NCI-H2227 treated with DMSO at 0.1 percent for 48 hours (cell line): ENCODE measurements at places on chromosomes 16 and 17.

DNA sequence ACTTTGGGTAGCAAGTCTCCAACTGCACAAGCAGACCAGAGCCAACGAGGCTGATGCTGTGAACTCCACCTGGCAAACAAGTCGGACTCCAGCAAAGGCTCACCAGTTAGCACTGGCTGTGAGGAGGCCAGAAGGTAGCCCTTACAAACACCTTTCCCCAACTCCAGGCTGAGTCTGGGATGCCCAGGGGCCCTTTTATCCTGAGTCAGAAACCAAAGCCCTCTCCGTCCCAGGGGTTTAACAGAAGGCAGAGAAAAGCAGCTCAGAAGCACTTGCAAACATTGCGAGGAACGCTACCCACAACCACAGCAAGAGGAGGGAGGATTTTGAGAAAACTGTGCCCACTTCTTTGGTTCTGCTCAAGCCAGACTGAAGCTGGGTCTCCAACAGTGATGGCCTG lies 25.0 kb downstream of the CUEDC1 start:
- DNase-seq, result no peak

- no peak for DNase-seq
Observed at GRCh38 chr16:1534021-1535020, 855 bp downstream of the TMEM204 start.

DNA sequence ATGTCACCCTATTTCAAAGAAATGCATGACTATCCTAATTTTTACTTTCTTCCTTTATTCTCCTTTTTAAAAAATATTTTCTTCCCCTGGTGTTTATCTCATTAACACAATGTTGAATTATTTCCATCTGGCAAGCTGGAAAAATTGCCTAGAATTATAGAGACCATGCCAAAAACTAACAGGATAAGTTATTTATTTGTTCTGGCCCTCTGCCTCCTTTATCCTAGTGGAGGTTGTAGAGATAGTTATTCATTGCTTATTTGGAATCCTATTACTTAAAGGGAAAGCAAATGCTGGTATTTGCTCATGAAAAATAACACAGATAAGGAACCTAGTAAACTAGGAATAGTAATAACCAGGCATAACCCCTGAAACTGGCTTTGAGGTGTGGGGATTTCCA lies 684.9 kb upstream of the KIF2B start:
- no peak for DNase-seq

DNA sequence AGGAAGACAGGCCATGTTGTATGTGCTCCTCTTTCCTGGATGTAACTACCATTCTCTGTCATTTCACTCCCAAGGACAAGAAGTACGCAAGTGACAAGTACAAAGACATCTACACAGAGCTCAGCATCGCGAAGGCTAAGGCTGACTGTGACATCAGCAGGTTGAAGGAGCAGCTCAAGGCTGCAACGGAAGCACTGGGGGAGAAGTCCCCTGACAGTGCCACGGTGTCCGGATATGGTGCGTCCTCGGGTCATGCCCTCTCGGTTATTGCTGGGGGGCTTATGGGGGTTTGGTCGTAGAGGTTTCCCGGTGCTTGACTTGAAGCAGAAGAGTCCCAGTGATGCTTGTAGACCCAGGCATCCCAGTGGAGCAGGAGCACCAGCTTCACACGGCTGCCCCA lies 29.0 kb downstream of the PLD6 start:
- no peak for DNase-seq

GRCh38 chr16:57770361-57770760 lies 31.9 kb downstream of the KIFC3 start:
- no peak for DNase-seq

DNA sequence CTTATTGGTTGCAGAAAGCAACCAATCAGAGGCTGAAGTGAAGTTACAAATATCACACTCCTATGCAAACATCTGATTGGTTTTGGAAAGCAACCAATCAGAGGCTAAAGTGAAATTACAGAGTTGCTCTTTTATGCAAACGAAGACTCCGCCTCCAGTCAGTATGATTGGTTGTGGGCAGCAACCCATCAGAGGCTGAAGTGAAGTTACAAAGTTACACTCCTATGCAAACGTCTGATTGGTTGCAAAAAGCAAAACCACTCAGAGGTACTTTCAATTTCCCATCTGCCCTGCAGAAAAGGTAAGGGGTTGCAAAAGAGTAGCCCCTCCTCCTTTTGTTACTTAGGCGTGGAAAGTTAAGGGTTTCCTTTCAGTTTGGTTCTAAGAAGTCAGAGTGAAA lies 697.3 kb downstream of the MAF start:
- DNase-seq, result no peak

DNA sequence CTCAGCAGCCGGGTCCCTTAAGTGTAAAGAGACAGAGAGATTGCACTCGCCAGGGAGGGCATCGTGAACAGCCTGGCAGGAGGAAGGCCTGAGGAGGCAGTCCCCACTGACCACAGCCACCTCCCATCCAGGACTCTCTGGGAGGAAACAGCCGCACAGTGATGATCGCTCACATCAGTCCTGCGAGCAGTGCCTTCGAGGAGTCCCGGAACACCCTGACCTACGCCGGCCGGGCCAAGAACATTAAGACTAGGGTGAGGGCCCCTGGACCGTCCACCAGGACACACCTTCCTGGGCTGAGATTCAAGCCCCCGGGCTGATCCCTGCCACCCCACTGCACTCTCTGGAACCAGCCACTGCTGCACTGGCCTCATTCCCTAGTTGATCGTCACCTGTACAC lies 14.0 kb downstream of the BTBD17 start:
- no peak for DNase-seq

DNA sequence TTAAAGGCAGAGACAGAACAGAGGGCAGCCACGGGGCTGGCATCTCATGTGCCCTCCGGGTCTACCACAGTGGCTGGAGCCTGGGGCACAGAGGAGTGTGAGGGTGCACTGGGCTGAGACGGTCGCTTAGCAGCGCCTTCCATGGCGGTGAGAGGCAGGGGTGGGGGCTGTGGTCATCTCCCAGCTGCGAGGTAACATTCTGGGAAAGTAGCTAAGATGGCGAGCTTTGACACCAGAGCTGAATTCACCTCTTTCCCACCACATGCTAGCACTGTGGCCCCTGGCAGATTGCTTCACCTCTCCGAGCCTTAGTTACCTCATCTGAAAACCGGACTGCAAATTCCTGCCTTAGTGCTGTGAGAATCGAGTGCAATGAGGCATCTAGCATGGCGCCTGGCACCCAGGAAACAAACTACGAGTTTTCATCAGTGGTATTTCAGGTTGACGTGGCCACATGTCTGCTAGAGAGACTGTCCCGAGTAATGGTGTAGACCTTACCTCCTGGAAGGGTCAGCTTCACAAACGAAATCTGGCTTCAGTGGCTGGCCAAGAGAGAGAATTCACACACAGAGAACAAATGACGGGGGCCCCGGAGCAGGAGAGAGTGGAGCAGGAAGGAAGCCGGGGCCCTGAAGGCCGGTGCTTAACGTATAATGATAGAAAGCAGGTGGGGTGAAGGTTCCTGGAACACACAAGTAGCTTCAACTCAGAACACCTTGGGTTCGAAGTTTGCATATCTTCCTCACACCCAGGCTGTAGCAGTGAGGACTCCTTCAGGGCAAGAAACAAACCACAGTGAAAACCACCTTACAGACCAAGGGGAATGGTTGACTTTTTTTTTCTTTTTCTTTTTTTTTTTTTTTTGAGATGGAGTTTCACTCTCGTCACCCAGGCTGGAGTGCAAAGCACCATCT lies 63.9 kb upstream of the RPH3AL start:
- DNase-seq, result no peak

GRCh38 chr17:39621523-39622379 lies 5.0 kb upstream of the PPP1R1B start:
- peak; percentile 85 for DNase-seq

- DNase-seq, result no peak
Observed at GRCh38 chr16:49776085-49776595, 79.8 kb downstream of the ZNF423 start.

DNA sequence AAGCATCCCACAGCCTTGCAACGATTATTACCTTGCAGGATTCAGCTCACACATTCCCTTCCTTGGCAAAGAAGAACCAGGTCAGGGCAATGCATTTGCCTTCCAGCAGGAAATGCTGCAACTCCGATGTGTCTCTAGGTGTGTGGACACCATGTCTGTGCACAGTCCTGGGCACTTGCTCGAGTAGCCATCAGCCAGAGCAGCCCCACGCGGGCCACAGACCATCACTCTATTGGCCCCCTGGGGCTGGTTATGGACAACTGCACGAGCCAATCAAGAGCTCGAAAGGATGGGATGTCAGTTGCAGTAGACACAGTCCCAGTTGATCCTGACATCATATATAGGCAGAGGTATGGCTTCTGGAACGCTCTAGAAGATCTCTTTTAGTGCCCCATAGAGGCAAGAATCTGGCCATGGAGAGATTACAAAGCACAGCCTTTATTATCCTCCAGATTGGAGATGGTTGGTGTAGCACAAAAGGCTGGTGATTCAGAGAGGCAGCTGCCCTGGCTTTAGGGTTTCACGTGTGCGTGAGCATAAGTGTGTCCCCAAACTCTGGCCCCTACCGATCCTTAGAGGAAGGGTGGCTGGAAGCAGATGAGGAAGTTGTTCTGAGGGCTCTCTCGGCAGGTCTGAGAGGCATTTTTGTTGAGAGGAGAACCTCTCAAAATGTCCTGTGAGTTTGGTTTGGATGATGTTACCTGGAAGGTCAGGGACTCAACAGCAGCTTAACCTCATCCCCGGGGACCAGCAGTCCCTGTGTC lies 403.8 kb downstream of the SEC14L1 start:
- DNase-seq, result no peak

- no peak for DNase-seq
Observed at GRCh38 chr17:68443972-68444464, 13.3 kb downstream of the WIPI1 start.

- no peak for DNase-seq
Observed at GRCh38 chr16:19884611-19885450, at the start of gene GPRC5B. Gene GPRC5B, minus strand, starts transcription at chr16:19884848. Its CDS starts 12,003 bp downstream, at chr16:19872845.

- no peak for DNase-seq
Observed at GRCh38 chr16:16041196-16041892, 91.9 kb downstream of the ABCC1 start.

GRCh38 chr17:7853691-7854038 lies 1.2 kb upstream of the TMEM88 start:
- no peak for DNase-seq

- no peak for DNase-seq
Observed at GRCh38 chr16:66649636-66650205, 45.2 kb downstream of the CMTM3 start.

DNA sequence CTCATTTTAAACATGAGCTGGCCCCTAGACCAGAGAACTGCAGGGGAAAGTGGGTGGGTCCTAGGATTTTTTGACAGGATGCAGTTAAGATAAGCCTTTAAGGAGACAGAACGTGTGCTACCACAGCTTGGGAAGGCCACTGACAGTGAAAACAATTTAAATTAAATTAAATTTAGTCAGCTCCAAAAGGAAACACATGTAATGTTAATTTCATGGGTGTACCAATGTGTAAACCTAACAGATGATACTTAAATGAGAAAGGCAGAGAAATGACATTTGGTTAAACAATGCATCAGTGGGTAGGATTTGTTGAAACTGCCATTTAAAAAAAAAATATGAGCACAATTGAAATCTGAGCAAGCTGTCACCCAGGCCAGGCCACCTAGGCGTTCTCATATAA lies 250.8 kb downstream of the XYLT1 start:
- no peak for DNase-seq

DNA sequence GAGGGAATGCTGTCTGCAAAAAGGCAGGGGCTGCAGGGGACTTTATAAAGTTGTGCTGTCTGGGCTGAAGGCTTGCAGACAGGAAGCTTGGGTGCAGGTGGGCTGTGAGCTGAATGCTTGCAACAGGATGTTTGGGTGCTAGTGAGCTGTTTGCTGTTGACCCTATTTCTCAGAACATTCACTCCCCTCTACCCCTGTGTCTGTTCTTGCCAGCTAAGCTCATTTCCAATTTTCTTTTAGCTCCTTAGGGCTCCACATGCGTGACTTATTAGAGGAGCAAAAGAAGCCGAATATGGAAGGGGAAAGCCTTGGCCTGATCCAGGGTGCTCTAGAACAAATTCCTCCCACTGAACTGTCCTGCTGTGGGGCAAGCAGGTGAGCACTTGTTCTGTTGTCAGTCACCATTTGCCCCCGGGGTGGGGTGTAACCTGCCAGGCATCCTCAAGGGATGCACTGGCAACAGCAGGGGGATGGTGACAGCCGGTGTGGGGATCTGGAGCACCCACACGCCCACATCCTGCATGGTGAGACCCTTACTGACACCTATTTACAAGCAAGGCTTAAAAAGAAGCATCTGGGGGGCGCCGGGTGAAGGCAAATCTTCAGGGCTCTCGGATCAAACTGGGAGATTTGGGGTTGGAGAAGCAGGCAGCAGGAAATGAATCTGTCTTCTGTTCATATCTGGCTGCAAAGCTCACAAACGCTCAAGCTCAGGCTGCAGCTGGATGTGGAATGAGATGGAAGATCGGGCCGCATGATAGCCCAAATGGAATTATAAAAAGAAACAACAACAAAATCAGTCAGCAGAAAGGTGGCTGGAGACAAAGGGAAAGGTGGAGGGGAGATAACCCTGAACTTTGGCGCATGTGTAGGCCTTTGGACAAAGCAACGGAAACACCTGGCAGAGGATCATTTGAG lies 21.1 kb upstream of the NUP93 start:
- DNase-seq, result no peak

- DNase-seq, result no peak
Observed at GRCh38 chr17:55487695-55488432, 23.4 kb downstream of the SMIM36 start.

DNA sequence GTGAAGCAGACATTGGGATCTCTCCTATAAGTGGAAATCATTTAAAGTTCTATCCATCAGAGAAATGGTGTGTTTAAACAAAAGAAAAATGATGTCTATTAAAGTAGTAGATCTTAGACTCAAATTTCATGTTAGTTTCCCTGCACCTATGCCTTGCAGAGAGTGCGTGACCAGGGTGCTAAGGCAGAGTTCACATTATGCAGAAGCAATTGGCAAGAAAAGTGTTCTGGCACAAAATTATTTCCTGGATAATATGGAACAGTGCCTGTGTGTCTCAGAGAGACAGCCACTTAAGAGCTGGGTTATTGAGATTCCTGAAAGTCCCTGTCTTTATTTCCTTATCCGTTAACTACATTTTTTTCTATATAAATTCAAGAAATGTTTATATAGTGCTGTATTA lies 457.0 kb downstream of the CDH8 start:
- no peak for DNase-seq

DNA sequence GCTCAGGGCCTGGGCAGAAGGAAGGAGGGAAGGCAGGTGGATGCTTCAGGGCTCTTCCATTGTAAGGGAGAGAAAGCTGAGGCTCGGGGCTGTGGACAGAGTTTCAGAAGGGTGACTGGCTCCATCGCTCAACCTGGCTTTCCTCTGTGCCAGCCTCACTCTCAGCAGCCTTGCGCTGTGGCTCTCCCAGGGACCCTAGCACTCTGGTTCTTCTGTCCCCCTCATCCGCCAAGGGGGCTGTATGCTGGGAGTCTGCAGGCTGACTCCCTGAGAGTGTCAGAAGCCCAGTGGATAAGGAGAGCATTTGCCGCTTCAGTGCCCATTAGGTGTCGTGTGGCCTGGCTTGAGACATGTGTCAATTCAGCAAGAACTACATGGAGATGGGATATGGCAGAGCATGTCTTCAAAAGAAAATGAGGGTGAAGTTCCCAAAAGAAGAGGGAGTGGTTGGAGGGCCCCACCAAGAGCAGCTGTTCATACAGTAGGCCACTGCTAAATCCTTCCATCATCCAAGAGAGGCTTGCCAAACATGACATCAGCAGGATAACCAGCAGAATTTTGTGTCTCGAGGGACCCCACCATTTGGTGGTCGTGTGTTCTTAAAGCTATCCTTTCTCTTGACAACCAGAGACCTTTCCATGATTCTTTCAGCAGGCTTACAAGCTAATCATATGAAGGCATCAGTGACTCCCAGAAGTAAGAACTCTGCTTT lies 148.2 kb downstream of the IRX5 start:
- DNase-seq, result no peak

- no peak for DNase-seq
Observed at GRCh38 chr16:85002099-85002541, 9.2 kb downstream of the ZDHHC7 start.

GRCh38 chr17:3536716-3537115 lies 20.9 kb downstream of the TRPV3 start:
- no peak for DNase-seq
